ENCODE measurements at places on chromosomes 2 and 18.

- no peak for DNase-seq
These were observed 801 bp downstream of the OSR1 start for GRCh38 chr2:19357402-19358241.

- DNase-seq = no peak
These were observed 66.2 kb upstream of the SALL3 start for GRCh38 chr18:78913395-78913794.

DNA sequence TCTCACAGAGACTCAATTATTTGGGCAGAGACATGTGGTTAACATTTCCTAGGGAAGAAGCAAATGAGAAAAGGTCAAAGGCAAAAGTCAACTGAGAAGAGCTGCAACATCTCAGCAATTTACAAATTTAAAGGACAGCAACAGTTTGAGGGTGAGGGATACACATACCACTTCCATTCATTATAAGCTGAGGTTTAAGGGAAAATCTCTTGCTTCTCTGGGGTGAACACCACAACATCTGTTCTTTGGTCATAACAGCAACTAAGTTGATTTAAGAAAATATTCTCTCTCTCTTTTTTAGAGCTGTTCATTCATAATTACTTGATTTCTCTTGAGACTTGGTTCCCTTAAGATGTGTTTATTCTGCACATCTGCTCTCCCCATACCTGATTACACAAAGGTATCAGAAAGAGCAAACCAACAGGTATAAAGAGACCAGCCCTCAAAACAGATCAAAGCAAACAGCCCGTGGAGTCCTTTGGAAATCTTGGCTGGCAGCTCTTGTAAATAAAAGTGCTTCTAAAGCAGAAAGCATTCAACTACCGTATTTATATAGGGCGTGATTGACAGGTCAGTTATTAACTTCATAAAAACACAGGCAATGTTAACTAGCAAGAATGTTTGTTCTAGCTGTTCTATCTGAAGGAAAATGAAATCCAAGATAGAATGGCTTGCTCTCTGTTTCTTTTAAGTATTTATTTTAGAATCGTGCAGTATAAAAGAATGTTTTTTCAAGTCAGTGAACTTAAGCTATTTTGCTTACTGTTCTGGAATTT, 132.8 kb downstream of the THADA start:
- peak; percentile 75 for DNase-seq

DNA sequence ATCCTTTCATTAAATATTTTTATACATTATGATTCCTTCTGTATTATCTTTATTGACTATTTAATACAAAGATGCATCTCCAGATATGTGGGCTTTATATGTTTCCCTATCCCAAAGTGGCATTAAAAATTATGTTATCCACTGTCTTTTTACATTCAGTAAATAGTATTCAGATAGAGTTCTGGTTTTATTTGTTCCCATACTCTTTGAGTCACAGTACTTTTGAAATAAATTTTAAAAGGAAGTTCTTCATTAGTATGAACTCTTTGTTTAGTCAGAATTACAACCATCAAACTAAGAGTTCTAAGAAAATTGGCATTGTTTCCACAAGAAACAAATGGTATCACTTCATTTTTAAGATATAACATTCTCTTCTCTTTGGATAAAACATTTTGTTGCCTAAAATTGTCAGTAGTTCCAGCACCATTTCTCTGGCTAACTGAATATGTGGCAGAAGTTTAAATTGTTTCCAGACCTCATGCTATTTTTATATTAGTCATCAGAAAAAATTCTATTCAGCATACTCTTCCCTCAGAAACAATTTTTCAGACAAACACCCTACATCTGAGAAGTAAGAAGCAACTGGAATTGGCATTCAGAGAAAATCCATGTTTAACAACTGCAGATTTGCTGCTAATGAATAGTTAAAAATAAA, 88.5 kb upstream of the COL5A2 start:
- DNase-seq = no peak

DNA sequence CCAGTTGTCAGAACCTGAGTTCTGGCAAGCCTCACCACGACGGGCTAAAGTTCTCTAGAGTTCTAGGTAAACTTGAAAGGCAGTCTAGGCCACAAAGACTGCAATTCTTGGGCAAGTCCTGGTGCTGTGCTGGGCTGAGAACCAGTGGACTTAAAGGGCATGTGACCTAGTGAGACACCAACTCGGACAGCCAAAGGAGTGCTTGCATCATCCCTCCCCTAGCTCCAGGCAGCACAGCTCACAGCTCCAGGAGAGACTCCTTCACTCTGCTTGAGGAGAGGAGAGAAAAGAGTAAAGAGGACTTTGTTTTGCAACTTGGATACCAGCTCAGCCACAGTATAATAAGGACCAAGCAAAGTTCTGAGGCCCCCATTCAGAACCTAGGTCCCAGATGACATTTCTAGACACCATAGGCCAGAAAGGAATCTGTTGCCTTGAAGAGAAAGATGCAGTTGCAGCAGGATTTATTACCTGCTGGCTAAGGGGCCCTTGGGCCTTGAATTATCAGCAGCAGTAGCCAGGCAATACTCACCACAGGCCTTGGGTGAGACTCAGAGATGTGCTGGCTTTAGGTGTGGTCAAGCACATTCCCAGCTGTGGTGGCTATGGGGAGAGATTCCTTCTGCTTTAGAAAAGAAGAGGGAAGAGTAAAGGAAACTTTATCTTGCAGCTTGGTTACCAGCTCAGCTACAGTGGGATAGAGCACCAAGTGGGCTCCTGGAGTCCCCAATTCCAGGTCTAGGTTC, 51.8 kb downstream of the UPP2 start:
- DNase-seq = no peak

GRCh38 chr18:28789502-28789901, 612.6 kb upstream of the CDH2 start:
- no peak for DNase-seq

DNA sequence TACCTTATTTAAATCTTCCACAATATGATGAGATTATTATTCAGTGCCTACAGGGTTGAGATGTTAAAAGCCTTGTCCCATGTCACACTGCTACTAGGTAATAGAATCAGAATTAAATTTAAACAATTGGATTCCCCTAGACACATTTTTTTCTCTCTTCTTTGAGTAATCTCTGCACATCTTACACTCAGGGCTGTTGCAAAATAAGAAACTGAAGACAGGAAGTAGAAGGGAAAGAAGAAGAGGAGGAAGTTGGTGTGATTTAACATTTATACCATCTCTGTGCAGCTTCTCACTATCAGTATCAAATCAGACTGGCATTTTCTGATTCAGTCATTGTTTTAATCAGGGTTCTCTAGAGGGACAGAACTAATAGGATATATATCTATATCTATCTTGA, 677.6 kb downstream of the IRS1 start:
- no peak for DNase-seq

- DNase-seq = no peak
These were observed 73.1 kb upstream of the PDE1A start for GRCh38 chr2:182499706-182500470.

DNA sequence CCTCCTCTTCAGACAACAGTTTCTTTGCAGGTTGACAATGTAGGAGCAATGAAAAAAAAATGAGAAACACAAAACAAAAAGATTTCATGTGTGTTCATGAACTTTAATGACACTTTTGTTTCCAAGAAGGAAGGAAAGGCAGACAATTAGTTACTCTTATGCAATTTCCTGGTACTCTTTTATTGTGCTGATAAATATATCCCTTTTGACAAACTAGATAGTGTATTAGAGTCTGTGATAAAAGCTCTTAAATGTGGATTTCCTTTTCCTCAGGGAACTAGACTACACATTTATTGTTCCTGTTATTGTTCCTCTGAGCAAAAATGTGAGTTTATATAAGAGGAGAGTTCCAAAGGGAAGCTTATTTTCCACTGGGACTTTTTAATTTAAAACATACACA, 188.7 kb upstream of the NRXN1 start:
- no peak for DNase-seq

- no peak for DNase-seq
These were observed 97.9 kb upstream of the ZNF516 start for GRCh38 chr18:76592981-76593381.

GRCh38 chr2:166223298-166223697, 95.5 kb upstream of the SCN1A start:
- no peak for DNase-seq

DNA sequence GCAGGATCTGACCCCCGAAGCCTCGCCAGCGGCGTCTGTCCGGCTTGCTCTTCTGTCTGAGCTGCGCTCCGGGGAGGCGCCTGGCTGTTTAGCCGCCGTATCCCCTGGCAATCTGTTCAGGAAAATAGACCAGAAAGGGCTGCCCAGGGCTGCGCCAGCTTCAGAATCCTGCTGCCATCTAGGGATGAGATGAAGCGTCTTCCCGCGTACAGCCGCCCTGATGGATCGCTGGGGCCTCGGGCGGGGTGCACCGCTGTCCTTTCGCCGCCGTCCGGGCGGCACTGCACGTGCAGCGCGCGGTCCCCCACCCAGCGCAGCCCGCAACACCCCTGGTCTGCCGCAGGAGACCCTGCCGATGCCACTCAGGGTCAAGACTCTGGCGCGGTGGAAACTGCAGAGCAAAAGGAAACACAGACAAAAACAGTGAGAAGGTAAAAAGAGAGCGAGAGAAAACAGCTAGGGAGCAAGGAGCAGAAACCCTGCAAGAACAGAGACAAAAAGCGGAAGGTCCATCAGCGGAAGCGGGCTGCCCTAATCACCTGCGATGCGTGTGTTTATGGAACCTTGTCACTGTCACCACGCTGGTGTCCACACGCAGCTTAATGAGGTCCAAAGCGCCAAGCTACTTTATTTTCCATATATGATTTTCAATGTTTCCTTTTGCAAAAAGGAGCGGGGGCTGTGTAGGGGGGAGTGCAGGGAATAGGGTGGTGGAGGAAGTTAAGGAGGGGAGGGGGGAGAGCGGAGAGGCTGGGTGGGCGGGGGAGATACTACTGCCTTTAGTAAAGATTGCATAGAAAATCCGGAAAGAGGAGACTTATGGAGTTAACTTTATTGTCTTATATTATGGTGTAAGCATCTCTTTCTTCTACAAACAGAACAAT, 2113.3 kb upstream of the PIK3C3 start:
- DNase-seq = peak; percentile 82

DNA sequence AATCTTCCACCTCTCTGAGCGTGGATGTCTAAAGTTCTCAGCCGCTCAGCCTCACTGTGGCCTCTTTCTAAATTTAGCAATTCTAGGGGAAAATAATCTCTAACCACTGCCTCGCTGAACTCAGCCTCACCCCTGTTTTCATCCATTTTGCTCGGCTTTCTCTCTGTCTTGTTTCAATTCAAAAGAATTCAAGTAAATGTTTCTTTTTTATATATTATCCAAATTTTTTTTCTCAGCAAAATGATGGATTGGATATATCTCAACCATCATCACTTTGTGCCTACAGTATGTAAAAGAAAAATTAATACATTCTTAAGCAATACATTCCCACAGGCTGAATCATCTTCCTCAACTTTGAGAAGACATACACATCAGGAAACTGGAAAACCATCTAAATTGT, 24.0 kb upstream of the GALNT5 start:
- no peak for DNase-seq

- no peak for DNase-seq
These were observed 192.5 kb downstream of the SRBD1 start for GRCh38 chr2:45418532-45418931.

DNA sequence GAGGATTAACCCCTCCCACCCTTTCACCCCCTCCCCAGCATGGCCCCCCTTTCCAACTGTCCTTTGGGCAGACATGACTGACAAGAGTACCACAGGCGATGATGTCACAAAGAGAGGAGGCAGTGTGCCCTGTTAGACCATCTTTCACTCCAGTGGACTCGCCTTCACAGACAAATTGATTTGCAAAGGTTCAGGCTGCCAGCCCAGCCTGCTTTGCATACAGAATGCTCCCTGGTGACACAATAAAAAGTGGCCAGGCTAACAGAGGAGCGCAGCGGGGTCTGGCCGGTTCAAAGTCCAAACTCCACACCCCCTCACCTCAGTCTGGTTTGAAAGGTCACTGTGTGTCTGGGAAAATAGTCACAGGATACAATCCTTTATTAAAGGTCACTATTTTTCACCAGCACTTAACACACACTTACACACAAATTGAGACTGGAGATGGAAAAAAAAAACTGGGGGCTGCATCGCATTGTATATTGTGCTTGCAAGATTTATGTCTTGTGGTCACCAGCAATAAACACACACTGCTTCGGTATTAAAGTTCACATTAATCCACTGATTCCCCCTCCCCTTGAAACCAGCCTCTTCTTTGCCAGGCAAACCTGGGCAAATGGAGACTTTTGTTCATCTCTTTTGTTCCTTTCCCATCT, 236.9 kb downstream of the BCL11A start:
- DNase-seq = no peak

Measured in NCI-H1105 treated with DMSO at 0.1 percent for 48 hours (cell line).